Naive thymus-derived CD8-positive, alpha-beta T cell (primary cell): ENCODE measurements at places on chromosomes 11 and 22.

DNA sequence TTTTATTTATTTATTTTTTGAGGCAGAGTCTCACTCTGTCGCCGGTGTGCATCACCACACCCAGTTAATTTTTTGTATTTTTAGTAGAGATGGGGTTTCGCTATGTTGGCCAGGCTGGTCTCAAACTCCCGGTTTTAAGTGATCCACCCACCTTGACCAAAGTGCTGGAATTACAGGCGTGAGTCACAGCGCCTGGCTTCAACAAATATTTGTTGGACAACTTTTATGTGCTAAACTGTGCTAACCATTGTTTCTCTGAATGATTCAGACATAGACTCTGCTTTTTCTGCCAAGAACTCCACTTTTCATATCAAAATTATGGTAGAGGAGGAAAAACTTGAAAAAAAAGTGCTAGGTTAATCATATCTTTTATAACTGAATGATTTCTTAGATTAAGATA, 36.3 kb downstream of the MMP7 start:
- no peak for DNase-seq

- no peak for DNase-seq
Measured at GRCh38 chr22:27134315-27134701, 476.9 kb downstream of the MIAT start.

DNA sequence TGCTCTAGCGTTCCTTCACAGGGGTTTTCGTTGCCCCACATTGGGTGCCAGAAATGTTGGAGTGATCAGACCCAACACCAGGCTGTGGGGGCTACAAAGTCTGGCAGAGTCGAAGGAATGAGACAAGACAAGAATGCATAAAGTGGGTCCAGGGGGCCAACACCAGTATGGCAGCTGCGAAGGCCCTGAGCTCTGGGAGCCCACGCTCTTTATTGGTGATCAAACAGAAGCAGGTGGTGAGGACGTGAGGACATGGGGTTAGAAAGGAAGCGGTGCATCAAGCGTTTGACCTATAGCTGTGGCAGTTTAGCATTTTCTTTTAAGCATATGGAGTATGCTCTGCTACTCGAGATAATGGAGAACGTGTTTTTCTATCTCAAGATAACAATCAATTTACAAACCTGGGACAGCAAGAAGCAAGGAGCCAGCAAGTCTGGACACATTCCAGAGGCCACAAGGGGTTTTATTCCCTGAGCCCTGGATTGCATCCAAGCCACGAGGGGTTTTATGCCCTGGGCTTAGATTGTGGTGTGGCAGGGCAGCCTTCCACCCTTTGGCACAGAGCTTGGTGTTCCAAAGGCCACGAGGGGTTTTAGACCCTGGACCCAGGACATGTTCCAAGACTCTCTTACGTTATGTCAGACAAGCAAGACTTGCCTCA, 3.9 kb upstream of the DNAJB13 start:
- no peak for DNase-seq

DNA sequence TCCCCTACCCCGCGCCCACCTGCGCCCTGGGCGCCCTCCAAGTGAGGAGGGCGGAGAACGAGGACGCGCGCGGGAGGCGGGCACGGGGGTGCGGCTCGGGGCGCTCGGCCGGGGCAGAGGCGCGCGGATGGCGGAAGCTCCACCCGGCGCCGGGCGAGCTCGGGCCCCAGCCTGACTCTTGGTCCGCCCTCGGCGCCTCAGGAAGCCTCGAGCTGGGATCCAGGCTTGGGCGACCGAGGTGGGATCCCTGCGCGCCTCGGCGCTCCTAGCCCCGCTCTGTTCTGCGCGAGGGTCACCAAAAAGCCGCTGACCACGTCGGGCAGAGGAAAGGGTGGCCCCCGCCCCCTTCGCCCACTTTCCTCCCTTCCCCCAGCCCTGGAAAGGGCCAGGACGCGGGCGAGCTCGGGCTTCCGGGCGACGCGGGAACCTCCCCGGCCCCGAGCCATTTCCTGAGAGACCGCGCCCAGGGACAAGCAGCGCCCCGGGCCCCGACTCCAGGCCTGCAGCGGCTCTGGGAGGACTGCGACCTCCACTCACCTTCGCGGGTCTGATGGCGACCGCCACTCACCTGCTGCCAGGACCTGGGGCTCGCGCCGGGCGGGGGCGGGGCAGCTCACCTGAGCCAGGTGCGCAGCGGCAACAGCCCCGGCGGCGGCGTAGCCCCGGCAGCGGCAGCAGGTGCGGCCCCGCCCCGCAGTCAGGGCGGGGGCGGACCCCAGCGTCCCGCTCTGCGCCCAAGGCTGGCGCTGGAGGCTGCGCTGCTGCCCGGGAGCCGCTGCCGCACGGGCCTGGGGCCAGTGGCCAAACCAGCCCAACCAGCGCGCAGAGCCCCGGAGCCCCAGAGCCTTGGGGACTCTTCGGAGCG, 2.2 kb upstream of the SIGIRR start:
- no peak for DNase-seq

- no peak for DNase-seq
Measured at GRCh38 chr11:65223011-65223410, 38.8 kb upstream of the POLA2 start.

- no peak for DNase-seq
Measured at GRCh38 chr11:94767291-94767690, 865 bp upstream of the AMOTL1 start.

- no peak for DNase-seq
Measured at GRCh38 chr11:36409152-36409816, 100.8 kb downstream of the TRAF6 start.

DNA sequence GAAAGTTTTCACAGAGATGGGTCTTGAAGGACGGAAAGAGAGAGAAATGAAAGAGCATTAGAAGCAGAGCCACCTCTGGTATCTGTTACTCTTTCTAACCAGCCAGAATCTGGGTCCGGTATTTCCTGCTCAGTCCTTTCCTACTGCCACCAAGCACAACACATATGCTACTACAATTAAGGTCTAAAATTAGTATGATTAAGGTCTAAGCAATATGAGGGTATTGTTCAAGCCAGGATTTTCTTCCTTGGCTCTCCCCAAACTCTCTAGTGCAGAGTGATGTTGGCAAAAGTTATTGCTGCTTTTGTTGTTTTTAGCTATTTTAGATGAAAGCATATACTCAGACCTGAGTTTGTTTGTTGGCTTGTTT, 59.2 kb upstream of the EED start:
- no peak for DNase-seq

DNA sequence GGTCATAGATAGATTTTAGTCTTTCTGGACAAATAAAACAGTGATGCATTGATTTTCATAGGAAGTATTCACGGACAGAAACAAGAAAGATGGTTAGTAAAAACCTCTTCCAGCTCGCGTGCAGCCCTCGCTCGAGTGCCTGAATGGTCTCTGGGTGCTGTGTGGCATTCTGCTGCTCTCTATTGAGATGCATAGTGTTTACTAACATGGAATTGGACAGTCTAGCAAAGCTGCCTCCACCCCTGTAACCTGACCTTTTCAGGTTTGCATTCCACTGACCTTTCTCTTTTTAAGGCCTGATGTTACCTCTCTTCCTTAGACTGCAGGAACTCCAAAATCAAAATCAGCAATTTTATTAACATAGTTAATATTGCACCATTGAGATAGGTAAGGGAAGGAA, 643.4 kb downstream of the JRKL start:
- DNase-seq, result no peak

DNA sequence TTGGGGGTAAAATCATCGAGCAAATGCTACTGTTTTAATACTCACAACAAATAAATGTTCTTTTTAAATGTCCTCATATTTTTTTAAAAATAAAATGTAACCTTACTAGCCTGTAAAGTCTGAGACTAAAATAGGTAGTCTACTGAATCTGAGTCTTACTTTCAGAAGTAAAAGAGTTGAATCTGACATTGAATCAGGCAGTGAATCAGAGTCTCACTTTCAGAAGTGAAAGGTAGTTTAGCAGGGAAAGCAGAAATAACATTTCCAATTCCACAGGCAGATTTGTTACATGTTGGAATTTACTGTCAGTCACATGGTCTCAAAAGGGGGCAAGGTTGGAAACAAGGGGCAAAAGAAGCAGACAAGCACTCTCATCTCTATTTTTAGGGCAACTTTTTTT, 143.0 kb downstream of the ELP4 start:
- no peak for DNase-seq

DNA sequence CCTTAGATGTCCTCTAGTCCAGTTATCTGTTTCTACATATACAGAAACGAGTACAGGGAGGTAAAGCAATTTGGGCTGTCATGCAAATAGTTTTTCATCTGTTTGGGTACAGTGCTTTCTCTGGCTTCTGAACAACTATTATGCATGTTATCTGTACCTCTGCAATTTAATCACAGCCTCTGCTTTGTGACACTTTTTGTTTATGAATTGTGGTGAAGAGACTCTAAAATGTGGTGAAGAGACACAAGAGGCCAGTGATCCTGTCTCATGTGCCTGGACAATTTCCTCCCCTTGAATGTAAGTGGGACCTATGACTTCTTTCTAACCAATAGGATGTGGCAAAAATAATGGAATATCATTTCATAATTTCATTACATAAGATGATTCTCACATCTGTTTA, 130.3 kb upstream of the ARHGAP42 start:
- no peak for DNase-seq

- no peak for DNase-seq
Measured at GRCh38 chr22:22245935-22246525, 1.4 kb downstream of the VPREB1 start.

- no peak for DNase-seq
Measured at GRCh38 chr22:37137131-37137530, 12.6 kb downstream of the IL2RB start.

GRCh38 chr11:64351136-64351631, 7.8 kb upstream of the RPS6KA4 start:
- no peak for DNase-seq

DNA sequence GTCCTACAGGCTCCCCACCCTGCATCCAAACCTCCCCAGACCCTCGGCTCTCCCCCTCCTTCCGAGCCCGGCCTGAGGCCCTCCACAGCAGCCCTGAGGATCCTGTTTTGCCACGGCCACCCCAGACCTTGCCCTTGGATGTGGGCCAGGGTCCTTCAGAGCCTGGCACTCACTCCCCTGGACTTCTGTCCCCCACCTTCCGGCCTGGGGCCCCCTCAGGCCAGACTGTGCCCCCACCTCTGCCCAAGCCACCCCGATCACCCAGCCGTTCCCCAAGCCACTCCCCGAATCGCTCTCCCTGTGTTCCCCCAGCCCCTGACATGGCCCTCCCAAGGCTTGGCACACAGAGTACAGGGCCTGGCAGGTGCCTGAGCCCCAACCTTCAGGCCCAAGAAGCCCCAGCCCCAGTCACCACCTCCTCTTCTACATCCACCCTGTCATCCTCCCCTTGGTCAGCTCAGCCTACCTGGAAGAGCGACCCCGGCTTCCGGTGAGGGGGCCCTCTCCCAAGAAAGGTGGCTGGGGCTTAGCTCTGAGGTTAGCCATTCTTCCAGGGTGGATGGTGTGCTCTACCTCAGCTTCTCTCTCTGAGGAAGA, 2.9 kb downstream of the INPP5J start:
- no peak for DNase-seq

- no peak for DNase-seq
Measured at GRCh38 chr11:30206249-30206996, 24.4 kb upstream of the FSHB start.
